ENCODE measurements at places on chromosomes 1 and 21.

- DNase-seq, result no peak
Measured at GRCh38 chr1:195851804-195852203, 756.4 kb downstream of the KCNT2 start.

DNA sequence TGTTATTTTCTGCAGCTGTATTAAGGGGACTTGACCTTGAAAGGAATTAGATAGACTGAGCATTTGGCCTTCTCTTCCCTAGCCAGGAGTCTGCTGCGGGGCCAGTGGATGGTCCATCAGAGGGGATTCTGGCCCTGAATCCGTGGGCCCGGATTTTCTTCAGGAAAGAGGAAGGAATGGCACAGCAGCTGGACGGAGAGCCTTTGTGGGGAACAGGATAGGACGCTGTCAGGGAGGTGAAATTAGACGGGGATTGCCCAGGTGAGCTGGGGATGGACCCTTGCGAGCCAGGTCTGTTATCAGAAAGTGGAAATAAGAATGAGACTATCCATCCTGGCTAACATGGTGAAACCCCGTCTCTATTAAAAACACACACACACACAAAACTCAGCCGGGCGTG is 1.7 kb upstream of the C2CD2 start:
- DNase-seq, result no peak

DNA sequence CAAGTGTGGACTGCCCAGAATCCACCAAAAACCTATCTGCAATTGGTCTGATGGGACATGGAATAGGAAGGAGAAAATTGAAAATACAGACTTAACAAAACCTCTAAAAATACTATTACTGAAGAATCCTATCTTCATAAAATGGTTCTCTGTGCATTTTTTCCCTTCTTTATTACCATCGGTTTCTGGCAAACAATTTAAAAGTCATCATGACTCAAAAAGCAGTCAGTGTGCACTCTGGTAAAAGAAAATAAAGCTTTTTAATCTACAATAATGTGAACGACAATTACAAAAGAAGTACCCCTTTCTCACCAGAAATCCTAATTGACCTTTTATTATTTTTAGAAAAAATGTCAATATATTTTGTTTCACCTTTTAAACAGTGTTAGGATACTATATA is 186.3 kb downstream of the TPR start:
- no peak for DNase-seq

DNA sequence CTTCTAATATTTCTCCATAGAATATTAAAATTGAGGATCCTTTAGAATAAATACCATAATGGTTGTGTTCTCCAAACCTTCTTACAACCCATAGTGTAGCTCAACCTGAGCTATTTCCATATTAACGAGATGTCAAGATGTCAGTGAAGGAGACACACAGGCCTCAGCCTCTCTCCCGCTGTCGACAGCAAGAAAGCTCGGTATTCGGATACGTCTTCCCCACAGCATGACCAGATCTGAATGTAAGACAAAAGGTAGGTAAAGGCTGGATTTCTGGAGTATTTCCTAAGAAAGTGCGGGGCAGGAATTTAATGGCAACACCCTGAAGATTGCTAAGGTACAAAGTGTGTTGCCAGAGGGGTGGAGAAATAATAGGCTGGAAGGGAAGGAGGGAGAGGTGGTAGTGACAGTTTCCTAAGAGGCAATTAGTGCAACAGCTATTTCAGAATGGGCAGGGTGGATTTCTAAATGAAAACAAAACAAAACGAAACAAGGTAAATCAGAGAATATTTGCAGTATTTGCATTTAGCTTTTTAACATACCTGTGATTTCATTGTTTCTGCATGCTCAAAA is 1.7 kb downstream of the ADSS2 start:
- no peak for DNase-seq

GRCh38 chr1:11880181-11880575 is 21.4 kb upstream of the NPPB start:
- no peak for DNase-seq

Measured in inflammatory macrophage (primary cell).